ENCODE measurements at places on chromosomes 12 and 14.

- DNase-seq, result no peak
Observed at GRCh38 chr12:129631316-129631715, 272.5 kb downstream of the TMEM132D start.

DNA sequence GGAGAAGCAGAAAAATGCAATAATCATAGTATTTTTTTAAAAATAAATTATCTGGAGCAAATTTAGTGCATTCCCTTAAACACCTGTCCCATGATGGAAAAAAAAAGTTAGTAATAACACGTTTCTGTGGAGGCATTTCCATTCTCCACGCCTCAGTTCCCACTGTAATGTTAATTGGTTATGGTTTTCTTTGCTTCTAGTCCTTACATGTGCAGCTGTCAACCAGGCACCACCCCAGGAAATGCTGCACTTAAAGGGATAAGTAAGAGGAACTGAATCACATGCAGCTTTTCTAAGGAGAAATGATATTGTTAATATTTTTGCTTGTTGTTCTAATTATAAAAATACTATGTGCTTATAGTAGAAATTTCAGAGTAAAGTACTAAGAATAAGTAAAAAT is 240.3 kb downstream of the ZFP36L1 start:
- DNase-seq, result peak; percentile 54

DNA sequence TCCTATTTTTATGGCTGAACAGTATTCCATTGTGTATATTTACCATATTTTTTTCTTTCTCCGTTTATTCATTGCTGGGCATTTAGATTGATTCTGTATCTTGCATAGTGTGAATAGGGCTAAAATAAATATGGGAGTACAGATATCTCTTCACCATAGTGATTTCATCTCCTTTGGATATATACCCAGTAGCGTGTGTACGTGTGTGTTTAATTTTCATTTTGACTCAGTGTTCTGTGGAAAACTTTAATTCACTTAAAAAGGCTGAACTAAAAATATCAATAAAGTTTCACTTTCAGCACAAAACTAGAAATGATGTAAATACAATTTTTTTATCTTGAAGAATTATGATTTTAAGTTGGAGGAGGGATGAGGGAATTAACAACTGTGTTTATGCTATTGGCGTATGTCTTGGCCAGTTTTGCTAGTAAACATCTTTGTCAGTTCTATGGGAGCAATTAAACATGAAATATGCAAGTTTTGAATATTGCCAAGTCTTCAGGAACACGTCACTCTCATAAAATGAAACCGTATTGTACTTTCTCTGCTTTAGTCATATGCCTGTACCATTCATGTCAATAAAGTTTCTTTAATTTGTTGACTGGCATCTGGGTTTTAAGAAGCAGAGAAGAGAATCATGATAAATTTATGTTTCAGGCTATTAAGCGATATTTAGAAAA is 99.8 kb downstream of the PTGER2 start:
- DNase-seq, result no peak

- no peak for DNase-seq
Observed at GRCh38 chr12:76555231-76555767, 4.3 kb downstream of the OSBPL8 start.

GRCh38 chr12:52338241-52338960 is 17.2 kb upstream of the KRT83 start:
- no peak for DNase-seq

GRCh38 chr14:26597589-26598080 is at the start of gene NOVA1:
NOVA1 (minus strand) TSS chr14:26598033; CDS start chr14:26597436, 597 bp downstream.
- DNase-seq, result no peak

GRCh38 chr14:49418789-49419188 is 167.4 kb downstream of the RPS29 start:
- no peak for DNase-seq

GRCh38 chr12:76075448-76075847 is 9.0 kb downstream of the NAP1L1 start:
- no peak for DNase-seq
